ENCODE measurements at places on chromosomes 7 and 10.

GRCh38 chr7:1669064-1669951, 769 bp upstream of the ELFN1 start:
- DNase-seq: no peak

DNA sequence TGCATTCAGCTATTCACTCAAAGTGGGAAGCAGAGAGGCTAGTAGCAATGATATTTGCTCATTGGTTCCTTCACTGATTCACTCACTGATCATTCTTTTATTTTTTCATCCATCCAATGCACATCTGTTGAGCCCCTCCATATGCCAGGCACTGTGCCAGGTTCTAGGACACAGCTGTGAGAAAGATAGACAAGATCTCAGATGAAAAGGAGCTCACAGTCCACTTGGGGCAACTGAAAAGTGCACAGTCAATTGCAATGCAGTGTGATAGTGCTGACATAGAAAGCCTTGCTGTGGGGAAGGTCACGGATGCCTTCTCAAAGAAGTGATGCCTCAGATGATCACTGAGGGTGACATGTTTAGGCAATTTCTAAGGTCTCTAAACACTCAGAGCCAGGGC, 262.3 kb downstream of the PTEN start:
- no peak for DNase-seq

- DNase-seq: no peak
Observed at GRCh38 chr10:94006591-94007550, 13.1 kb downstream of the PLCE1 start.

DNA sequence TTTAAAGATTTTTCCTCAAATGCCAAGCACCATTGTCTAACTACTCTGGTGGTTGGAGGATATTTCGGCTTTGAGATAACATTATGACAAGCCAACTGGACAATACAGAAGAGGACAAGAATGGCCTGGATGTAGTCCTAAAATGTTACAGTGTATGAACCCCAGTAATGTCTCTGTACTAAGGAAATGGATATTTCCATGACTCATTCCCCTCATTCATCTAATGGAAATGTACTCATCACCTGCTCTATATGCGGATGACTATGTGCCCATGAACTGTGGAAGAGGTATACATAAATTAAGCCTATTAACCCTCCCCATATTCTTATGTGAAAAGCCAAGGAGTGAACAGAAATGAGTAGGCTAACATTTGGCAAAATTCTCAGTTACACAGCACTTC, 207.9 kb downstream of the CACNA2D1 start:
- DNase-seq: no peak

DNA sequence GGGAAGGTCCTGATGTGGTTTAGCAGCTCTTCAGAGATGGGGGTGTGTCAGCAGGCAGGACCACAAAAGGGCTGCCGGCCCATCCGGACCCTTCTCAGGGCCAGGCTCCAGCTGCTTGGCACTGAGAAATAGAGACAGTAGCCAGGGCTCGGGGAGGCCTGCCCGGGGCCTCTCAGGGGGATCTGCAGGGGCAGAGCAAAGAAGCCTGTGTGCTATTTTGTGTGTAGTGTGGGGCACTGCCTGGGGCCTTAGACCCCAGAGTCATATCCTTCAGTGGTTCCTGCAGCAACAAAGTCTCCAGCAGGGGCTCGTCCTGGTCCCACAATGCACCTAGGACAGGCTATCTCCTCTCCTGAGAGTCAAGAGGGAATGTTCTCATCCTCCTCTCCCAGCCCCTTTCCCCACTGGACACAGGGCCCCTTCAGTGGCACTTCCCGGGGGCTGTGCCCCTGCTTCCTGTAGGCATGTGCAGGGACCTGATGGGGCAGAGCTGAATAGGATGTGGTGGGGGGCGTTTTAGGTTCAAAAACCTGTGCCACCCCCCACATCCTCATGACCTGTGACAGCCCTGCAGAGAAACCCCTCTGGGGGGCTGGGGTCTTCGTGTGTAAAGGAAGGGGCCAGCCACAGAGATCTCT, 159.5 kb upstream of the RHEB start:
- DNase-seq: no peak

- no peak for DNase-seq
Observed at GRCh38 chr10:3714967-3715366, 70.0 kb downstream of the KLF6 start.

- DNase-seq: no peak
Observed at GRCh38 chr7:859359-860030, 16.9 kb upstream of the GET4 start.

GRCh38 chr7:19982841-19983835, 209.7 kb upstream of the TMEM196 start:
- no peak for DNase-seq

GRCh38 chr10:75978213-75978612, 546.8 kb downstream of the LRMDA start:
- DNase-seq: no peak

DNA sequence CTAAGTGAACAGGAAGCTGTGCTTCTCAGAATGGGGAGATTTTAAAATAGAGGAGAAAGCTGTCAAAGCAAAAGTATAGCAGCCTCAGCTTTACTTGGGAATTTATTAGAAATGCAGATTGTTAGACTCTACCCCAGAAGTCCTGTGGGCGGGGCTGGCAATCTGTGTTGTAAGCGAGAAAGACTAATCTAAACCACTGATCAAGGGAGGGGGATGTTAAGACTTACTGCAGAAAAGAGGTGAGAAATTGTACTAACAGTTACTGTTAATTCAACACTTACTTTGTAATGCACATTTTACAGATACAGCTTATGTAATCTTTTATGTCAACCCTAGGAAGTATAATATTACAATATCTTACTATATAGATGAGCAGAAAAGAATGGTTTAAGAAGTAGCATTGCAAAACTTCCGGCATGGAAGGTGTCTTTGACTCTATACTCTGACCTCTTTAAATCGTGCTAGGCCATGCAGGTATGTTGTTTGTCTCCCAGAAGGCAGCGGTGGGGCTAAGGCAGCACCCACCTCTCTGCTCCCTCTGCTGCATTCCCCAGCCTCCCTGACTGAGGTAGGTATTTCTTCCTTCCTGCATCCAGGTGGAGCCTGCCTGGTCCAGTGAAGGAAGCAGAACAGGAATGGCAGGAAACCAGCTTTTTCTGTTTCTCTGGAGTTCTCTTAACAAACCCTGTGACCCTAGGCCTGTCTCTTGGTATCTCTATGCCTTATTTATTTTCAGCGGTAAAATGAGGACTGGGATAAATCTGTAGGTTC, 462.2 kb downstream of the AUTS2 start:
- no peak for DNase-seq

- peak; percentile 78 for DNase-seq
Observed at GRCh38 chr7:39566023-39566921, at the start of gene YAE1. Gene YAE1, plus strand, starts transcription at chr7:39566404. Its CDS starts 15 bp downstream, at chr7:39566419.

- DNase-seq: no peak
Observed at GRCh38 chr10:3778692-3779157, 6.3 kb downstream of the KLF6 start.

- no peak for DNase-seq
Observed at GRCh38 chr10:133104068-133104962, 16.6 kb downstream of the ADGRA1 start.

DNA sequence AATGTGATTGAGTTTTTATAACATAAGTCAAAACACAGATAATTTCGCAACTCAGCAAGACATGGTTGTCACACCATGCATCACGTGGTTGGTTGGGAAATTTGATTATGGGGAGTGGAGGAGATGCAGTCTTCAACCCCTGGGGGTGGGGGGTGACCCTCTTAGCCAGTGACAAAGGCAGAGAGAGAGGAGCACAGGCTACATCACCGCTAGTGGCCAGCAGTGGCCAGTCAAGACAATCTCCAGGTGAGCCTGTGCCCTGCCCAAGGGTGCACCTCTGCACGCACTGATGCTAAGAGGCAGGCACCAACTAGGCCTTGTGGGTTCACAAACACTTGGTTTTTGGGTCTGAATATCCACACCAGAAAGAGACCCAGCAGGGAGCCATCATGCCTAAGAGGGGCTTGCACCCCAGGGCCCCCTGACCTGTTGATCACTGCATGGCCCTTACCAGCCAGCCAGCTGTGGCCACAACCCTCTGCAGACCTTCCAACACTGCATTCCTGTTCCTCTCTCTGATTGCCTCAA, 244.4 kb downstream of the FANK1 start:
- no peak for DNase-seq

DNA sequence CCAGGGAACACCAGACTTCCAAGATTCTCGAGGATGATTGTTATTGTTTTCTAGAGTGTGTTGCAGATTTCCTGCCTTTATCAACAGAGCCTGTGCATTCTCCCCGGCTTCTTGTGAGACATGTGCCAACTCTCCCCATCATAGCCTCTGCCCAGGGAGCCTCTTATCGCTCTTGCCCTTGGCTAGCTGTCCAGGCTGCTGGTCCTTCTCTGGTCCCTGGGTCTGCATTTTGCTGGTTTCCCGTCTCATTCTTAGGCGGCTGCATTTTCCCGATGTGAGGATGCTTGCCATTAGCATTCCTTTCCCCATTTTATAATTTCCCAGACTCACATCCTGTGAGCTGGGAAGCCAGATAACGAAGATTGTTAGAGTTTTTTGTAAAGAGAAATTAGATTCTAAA, 15.2 kb downstream of the SLC13A4 start:
- DNase-seq: no peak

DNA sequence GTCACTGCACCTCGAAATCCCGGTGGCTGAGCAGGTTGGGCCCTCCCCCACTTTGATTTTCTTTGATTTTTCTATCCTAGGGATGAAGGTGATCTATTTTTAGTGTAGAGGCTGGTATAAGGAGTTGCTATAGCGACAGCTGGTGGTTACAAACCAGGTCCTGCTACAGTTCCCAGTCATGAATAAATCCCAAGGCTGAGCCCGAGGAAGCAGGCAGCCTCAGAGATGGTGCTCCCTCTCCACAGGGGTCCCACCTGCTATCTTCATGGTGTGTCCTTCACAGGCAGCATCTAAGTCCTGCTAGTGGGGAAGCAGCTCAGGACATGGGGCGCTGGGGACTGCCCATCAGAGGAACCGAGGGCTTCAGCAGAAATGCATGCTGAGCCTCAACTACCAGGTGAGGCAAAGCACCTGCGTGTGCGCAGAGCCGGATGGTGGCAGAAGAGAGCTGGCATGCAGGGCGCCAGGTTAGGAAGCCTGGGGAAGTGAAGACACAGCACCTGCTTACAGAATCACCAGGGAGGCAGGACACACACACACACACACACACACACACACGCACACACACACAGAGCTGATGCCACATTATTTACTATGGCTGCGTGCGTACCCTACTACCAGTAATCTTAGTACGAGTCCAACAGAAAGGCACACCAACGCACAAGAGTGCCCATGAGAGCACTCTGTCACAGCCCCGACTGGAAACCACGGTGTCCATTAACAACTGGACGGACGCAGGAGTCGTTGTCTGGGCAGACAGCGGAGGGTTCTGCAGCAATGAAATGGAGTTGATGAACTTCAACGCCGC, 150.9 kb downstream of the PRKAG2 start:
- no peak for DNase-seq

- DNase-seq: no peak
Observed at GRCh38 chr10:36048236-36048635, 406.1 kb upstream of the FZD8 start.

DNA sequence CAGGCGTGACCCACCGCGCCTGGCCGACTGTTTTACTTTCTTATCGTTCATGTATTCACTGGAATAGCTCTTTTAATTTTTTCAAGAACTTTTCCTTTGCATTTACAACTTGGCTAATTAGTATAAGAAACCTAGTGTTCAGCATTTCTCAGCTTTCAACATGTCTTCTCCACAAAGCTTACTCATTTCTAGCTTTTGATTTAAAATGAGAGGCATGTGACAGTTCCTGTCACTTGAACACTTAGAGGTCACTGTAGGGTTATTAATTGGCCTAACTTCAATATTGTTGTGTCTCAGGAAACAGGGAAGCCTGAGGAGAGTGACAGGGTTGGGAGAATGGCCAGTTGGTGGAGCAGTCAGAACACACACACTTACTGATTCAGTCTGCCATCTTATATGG, 125.1 kb upstream of the GPR22 start:
- no peak for DNase-seq

- DNase-seq: no peak
Observed at GRCh38 chr7:37706804-37707203, 23.2 kb downstream of the GPR141 start.

DNA sequence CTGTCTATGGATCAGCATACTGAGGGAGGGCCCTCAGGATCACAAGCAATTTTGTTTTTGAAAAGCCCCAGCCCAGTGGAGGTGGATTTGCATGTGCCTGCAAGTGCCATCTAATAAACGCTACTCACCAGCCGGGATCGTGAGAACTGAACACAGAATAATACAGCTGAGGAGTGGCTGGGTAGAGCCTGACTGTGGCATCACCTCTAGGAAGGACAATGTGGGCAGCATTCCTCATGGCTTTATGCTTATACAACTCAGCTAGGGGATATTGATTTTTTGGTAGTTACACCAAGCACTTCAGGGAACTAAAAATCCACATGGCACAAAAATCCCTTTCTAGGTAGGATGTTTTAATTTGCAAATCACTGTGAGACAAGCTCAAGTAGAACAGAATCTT, 72.7 kb upstream of the PALS2 start:
- no peak for DNase-seq

DNA sequence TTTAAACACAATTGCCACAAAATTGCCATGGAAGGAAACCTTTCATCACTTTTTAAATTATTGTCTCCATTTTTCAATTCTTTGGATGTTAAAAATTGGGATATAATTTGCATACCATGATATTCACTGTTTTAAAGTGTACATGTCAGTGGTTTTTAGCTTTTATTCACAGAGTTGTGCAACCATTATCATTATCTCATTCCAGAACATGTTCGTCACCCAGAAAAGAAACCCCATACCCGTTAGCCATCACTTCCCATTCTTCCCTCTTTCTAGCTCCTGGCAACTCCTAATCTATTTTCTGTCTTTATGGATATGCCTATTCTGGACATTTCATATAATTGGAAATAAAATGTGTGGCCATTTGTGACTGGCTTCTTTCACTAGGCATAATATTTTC, 260.3 kb upstream of the FERD3L start:
- DNase-seq: no peak

- DNase-seq: no peak
Observed at GRCh38 chr7:38129162-38129561, 48.9 kb upstream of the STARD3NL start.

DNA sequence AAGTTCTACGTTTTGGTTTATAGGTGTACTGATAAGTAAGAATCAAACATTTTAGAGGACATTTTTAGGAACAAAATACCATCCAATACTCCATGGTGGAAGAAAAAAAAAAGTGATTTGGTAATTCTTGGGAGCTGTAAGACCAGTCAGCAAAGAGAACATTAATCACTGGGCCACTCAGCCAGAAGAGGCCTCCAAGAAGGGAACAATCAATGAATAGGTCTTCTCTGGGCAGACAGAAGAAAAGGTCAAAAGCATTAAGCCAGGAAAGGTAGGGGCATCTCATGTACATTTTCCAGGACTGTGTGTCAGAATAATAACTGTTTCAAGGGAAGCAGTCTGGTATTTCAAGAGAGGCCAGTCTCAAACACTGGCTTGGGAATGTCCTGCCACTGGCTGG, 190.4 kb upstream of the AGK start:
- no peak for DNase-seq
